ENCODE measurements at places on chromosomes 1 and 21.

GRCh38 chr1:37656881-37657280 is 22.2 kb upstream of the RSPO1 start:
- no peak for DNase-seq

DNA sequence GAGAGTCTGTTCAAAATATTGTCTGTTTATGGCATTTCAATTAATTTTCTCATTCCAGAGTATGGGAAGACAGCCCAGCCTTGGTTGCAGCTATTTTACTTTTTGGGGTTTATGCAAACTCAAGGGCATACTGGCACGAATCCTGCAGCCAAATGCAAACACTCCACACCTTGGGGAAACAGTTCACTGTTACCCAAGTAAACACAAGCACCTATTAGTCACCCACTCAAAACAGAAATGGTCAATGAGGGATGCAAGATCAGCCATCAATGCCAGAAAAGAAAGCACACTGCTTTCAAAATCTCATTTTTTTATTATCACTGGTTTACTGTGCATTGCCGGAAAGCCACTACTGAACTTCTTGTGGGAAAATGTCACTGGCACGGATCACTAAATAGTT is 170.6 kb downstream of the RUNX1 start:
- DNase-seq: no peak

DNA sequence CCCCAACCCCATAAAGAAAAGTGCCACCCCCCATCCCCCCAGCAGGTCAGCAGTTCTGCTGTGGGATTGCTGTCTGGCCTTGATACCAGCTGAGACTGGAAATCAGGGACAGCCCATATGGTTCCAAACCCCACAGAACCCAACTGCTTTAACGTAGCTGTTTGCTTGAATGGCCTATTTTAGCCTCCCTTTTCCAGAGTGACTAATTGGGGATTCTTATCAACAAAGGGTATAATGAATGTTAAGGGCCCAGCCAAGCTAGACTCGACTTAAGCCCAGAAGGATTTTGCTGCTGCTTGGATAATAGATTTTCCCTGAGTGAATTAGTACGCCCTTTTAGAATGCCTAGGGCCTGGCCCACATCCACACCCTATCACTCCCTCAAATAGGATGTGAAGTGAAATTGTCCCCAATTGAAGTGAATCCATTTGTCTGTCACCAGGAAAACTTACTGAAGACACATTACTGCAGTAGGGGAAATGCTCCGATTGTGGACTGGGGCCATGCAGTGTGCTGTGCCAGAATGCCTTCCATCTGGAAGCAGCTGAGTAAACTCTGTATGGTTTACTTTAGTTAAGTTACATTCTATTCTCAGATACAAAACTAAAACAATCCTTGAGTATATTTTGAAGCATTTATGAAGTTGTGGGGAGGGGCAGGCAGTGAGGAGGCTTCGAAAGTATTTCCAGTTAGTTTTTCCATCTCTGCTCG is 156.9 kb downstream of the DHRS3 start:
- DNase-seq: no peak

- DNase-seq: no peak
These were observed 3.1 kb downstream of the CTBS start for GRCh38 chr1:84571150-84571535.

GRCh38 chr21:38712071-38712470 is 93.7 kb upstream of the ETS2 start:
- peak; percentile 31 for DNase-seq

DNA sequence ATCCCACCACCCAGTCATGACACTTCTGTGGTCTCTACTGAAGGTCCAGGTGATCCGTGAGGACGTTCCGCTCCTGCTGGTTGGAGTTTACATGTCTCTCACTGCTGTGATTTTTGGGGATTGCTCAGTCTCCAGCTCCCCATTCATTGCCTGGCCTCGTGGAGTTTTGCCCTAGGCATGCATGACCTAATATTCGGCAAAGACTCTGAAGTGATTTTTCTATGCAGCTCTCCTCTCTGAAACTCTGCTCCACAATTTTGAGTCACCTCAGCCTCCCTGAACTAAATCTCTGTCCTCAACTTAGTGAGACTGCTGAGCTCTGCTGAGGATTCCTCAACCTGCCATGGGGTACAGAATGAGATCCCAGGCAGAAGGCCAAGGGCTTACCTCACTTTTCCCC is 174.4 kb upstream of the FGGY start:
- no peak for DNase-seq

DNA sequence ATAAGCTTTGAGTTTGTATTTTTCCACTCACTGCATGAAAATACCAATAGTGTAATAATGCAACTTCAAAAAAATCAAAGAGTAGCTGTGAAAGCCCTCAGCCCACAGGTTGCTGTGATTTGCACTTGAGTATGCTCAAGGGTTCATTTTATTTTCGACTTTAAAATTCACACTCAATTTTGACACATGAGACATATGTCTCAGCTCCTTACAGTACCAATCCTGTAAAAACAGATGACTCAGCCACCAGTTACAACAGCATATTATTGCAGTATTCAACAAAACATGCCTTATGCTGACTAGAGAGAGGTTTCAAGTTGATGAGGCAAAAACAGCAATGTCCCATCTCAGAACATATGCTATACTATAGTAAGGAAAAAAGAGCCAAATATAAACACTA is 66.1 kb downstream of the CYYR1 start:
- no peak for DNase-seq

GRCh38 chr1:2273401-2274090 is 45.4 kb downstream of the SKI start:
- DNase-seq: no peak

DNA sequence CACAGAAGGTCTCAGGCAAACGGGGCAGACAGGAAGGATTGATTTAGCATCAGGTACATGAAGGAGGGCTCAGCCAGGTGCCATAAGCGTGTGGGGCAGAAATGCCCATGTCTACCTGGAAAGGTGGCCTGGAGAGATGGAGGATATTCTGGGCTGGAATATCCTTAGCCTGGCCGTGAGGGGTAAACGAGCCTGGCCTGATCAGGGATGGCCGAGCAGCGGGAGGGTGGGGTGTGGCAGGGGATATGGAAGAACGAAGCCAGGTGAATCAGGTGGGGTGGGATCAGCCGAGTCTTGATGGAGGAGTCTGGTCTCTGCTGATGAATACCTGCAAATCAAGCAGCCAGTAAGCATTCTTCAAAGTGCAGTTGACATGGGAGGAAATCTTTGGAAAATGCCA is 35.5 kb upstream of the TTC22 start:
- no peak for DNase-seq

DNA sequence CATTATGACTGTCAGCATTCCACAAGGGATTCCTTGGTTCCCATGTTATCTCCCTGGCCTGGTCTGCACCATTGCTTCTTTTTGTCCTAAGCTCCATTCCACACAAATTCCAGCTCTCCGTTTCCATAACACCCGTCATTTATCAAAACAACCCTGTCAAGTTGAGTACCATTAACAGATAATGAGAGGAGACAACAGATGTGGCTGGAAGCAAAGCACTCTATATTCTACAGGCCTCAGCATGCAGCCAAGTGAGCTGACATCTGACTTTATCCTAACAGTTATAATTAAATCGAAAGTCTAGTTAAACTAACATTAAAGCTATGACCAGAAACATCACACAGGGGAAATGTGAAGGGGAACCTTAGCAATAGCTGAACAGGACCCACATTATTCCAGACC is 110.4 kb downstream of the RERE start:
- peak; percentile 97 for DNase-seq

DNA sequence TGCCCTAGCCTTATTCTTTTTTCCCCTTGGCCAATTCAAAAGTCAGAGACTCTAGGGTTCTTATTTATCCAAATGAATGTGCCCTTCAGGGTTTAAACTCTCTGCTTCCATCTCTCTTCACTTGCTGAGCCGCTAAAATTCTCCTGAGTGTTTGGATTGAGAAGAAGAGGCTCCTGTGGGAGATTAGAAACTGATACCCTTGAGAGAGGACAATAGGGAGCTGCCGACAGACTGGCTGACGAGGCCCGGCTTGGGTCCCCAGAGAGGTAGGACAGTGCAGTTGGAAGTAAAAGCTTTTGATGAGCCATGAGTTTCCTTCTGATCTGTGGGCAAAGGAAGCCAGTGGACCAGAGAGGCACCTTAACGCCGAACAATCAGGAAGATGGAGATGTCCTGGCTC is 41.3 kb upstream of the UBE2U start:
- DNase-seq: no peak

DNA sequence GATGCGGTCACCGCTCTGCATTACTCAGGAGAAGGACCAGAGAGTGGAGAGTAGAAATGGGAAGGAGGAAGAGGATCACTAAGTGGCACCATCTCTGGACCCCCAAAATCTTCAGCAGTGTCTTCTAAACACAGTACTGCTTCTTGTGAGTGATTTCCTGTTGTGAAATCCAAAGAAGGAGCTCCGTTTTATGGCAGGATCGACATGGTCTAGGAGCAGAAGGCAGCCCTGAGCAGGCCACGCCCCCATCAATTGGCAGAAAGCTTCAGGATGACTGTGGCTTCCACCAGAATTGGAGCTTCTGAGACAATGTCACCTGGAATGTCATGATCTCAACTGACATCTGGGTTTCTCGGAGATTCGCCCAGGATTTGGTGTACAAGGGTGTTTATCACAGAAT is 171.5 kb downstream of the ADSS2 start:
- DNase-seq: no peak

DNA sequence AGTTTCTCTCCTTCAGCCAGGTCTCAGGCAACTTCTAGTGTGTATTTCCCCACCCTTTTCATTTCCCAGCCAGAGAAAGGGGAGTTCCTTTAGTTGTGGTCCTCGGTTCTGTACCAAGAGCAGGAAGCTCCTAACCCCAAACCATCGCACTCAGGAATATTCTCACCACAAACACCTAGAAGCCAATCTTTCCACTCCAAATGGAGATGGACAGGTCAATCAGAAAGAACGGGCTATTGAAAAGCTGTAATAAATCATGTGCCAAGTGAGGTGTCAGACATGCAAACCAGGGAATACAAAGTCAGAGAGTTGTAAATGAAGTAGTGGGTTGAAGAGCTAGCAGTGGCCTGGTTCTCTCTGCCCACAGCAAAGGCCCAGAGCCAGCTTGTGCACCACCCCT is 77.2 kb downstream of the KCNN3 start:
- DNase-seq: no peak

DNA sequence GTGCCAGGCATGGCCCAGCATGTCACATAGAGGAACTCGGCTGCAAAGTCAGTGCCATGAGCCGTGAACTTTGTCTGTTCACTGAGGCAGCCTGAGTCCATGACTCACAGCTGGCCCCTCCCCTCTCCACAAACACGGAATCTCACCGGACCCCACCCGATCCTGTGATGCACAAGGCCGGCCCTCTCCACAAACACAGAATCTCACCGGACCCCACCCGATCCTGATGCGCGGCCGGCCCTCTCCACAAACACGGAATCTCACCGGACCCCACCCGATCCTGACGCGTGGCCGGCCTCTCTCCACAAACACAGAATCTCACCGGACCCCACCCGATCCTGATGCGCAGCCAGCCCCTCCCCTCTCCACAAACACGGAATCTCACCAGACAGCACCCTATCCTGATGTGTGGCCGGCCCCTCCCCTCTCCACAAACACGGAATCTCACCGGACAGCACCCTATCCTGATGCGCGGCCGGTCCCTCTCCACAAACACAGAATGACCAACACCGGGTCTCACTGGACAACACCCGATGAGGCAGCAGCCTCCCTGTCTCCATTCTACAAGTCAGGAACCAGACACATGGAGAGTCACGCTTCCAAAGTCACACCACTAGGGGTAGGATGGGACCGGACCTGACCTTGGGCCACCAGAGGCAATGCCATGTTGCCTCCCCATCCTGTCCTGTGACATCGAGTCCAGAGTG is 39.6 kb upstream of the GPR153 start:
- DNase-seq: no peak

DNA sequence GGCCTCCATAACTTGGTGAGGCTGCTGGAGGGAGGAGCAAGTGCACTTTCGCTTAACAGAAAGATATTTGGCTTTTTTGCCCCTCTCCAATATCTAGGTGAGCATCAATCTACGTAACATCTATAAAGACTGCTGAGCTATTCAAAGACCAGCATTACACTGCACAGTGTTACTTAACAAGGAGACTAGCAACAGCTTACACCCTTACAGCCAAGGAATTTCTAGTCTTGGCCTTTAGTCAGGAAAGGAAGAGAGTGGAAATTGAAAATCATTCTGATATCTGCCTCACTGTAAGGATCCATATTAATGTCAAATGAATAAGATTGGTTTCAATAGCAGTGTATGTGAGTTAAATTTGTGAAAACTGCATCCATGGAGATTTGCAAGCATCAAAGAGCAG is 163.9 kb upstream of the DUSP10 start:
- no peak for DNase-seq

- no peak for DNase-seq
These were observed 17.3 kb upstream of the NMNAT2 start for GRCh38 chr1:183435497-183435896.

GRCh38 chr1:20137604-20138003 is 1.5 kb upstream of the PLA2G2F start:
- no peak for DNase-seq
